ENCODE measurements at places on chromosomes 11 and 22. TPM values are rescaled to one million over a fixed set of nuclear protein-coding genes. Genes with fewer than 3 reads are reported as not detected.

- DNase-seq: no peak
Measured at GRCh38 chr11:133403900-133404299, 128.4 kb downstream of the OPCML start.

GRCh38 chr11:20011307-20011951 lies 148.8 kb downstream of the DBX1 start:
- no peak for DNase-seq

- no peak for DNase-seq
Measured at GRCh38 chr22:26643418-26644100, 13.8 kb upstream of the MIAT start.

DNA sequence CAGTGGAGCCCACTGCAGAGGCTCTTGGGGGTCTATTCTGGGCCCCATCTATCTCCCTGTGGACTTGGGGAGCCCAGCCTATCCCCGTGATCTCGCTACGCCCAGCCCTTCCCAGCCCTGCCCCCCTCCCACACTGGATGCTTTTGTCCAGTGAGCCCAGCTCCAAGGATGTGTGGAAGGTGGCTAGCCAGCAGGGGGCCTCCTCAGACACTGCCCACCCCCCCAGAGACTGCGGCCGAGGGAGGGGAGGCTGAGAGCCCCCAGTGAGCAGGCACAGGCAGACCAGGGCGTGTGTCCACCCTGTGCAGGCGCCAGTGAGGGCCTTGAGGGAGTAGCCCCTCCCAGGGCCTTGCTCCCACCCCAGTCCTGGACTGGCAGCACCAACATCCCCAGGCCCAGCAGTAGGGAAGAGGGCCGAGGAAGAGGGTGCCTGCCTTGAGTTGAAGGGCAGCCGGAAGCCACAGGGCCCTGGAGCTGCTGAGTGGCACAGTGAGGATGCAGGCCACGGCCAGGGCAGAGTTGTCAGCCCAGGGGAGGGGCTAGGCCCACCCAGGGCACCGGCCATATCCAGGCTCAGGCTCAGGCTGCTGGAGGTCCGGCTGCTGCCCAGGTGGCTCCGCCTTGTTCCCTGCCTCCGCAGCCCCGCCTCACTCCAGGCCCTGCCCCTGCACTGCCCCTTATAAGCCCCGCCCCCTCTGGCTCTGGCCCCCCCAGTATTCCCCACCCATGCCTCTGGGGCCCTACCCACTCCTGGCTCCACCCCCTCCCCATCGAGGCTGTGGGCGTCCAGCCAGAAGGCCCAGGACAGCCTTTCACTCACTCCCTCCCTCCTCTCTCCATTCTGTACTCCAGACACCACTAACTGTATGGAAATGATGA lies 28.0 kb downstream of the MOB2 start:
- no peak for DNase-seq

DNA sequence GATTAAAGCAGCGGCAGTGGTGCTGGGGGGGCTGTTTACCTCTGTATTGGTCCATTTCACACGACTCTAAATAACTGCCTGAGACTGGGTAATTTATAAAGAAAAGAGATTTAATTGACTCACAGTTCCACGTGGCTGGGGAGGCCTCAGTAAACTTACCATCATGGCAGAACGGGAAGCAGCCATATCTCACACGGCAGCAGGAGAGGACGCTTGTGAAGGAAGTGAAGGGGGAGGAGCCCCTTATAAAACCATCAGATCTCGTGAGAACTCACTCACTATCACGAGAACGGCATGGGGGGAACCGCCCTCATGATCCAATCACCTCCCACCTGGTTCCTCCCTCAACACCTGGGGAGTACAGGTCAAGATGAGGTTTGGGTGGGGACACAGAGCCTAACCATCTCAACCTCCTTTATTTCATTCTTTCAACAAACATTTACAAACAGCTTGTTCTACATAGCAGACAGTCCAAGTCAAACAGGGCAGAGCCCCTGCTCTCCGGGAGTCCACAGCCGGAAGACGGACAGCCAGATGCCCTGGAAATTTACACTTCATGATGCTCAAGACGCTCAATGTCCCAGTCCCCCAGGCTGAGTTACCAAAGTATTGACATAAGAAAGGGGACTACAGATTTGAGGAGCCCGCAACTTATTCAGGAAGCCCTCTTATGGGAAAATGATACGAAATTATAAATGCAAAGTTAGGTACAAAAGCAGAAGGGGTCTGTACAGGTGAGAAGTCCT lies 26.3 kb upstream of the HMGXB4 start:
- no peak for DNase-seq

DNA sequence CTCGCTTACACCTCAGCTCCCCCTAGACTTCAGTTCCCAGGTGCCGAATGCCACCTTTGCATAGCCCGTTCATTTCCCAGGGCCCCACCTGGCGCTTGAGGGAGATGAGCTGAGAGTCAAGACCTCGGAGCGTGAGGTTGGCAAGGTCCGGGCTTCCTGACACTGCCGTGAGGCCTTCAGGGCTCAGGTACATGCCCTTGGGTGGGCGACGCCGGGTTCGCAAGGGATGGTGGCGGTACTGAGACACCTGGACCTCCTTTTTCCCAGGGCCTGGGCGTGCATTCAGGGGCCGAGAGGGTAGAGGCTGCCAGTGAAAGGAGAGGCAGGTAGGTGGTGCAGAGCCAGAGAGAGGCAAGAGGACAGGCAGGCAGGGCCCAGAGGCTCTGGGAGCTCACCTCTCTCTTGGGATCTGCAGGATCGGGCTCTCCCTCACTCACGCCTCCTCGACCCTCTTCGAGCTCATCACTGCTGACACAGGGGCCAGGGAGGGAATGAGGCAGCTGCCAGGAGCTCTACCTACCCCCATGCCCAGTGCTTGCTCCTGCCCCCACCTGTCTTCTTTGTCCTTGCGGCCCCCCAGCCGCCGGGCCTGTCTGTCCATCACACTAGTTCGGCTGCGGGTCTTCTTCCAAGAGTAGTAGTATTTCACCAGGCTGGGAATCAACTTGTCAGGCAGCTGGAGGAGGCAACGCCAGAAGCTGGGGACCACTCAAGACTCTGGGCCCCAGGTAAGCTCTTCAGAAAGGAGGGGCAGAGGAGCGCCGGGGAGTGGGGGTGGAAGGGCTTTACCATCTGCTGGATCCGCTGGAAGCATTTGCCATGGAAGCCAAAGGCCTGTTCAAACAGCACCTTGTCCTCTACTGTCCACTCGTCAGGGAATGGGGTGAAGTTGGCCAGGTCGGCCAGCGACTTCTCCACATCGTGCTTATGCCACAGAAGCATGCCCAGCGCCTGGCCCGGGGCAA lies 2.8 kb downstream of the RCOR2 start:
- DNase-seq: no peak

- DNase-seq: no peak
Measured at GRCh38 chr11:99505831-99506230, 485.1 kb downstream of the CNTN5 start.

GRCh38 chr22:46192210-46192993 lies 42.1 kb downstream of the PPARA start:
- DNase-seq: no peak

- DNase-seq: no peak
Measured at GRCh38 chr11:6705905-6706535, 22.9 kb upstream of the MRPL17 start.

GRCh38 chr11:61718621-61719302 lies 33.7 kb upstream of the MYRF start:
- DNase-seq: no peak

DNA sequence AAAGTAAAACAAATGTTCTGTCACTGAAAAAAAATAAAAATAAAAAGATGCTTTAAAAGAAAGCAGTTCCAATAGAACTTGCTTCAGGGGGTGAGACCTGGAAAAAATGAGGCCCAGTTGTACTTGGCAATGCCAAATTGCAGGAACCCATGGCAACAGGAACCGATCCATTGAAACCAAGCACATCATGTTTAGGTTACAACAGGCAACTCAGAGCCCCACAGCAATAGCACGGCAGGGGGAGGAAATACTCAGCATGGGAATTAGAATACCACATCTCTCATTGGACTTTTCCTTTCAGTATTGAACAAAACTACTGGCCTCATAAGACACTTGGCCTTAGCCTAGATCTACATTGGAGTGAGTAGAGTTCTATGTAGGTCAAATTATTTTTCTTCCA lies 84.3 kb downstream of the MSANTD4 start:
- DNase-seq: no peak

- DNase-seq: no peak
Measured at GRCh38 chr22:41178425-41178975, 26.6 kb upstream of the L3MBTL2 start.

GRCh38 chr22:20316217-20316843 lies 3.5 kb downstream of the DGCR6L start:
- DNase-seq: no peak

DNA sequence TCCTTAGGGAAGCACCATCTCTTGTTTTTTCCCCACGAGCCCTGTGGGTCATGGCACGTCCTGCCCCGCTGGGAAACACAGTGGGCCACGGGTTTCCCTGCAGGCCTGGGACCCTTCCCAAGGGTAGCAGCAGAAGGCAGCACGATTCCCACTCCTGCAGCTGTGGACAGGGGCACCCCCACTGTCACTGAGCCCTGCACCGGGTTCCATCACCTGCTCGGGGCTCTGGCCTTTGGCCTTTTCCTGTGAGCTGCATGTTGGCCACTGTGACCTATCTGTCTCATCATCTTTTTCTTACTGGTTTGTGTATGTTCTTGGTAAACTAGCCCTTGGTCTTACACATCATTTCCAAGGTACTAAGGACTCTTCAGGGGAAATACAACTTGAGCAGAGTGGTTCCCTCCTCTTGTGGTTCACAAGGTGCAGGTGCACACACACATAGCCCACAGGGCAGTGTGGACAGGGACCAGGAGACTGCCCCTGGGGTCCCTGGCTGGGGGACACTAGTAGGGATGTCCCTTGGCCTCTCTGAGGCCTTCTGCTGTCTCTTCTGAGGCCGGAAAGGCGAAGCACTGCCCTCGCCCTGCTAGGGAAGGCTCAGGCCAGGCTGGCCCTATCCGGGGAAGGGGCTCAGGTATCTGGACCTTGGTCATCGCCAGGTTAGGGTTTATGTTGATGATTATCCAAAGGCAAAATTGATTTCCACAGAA lies 19.0 kb upstream of the TXNRD2 start:
- DNase-seq: no peak

DNA sequence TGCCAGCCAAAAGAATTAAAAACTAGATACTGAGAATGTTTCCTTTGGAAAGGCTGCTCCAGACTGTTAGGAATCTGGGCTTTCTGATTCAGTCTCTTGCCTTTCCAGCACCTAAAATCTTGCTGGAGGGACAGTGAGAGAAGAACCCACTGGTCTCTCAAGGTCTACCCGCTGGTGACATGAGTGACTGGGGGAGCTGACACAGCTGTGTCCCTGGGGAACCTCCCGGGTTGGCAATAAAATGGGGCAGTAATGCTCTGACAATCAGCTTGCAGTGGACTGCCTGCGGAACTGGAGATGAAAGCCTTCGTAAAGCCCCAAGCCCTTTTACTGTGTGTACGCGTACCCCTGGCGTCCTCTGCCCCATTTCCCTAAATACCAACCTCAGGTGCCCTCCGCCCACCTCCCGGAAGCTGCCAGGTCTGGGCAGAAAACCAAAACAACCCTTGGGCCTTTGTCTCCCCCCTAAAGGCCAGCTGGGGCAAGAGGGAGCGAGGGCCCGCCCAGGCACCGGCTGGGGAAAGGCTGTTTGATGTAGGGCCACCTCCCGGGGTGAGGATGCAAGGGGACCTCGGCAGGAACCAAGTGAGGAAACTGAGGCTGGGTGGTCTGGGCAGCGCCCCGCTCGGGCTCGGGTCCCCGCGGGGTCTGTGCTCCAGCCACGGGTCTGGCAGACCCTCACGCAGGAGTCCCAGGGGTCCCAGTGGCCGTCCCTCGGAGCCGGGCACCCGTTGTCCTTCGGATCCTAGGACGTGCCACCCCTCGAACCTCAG lies 741 bp downstream of the CARS1 start:
- DNase-seq: no peak

The TEX54 gene
- total RNA-seq: not detected

The GRAP2 gene
- total RNA-seq: 0.66 TPM

The MCHR1 gene
- total RNA-seq: not detected

The RBMXL2 gene
- total RNA-seq: not detected

The FADD gene
- total RNA-seq: 30.2 TPM

The MRGPRF gene
- total RNA-seq: 5.9 TPM

The SLC22A25 gene
- not detected for total RNA-seq

The MS4A3 gene
- not detected for total RNA-seq

The SEPTIN5 gene
- 5.4 TPM for total RNA-seq
